ENCODE measurements at places on chromosomes 6 and 20.
A peak's percentile ranks its signal among the peaks of the same experiment; 100 is the strongest.

GRCh38 chr20:54431156-54431944, 44.0 kb upstream of the DOK5 start:
- no peak for DNase-seq

- no peak for DNase-seq
Observed at GRCh38 chr20:62711703-62712101, 3.1 kb downstream of the NTSR1 start.

DNA sequence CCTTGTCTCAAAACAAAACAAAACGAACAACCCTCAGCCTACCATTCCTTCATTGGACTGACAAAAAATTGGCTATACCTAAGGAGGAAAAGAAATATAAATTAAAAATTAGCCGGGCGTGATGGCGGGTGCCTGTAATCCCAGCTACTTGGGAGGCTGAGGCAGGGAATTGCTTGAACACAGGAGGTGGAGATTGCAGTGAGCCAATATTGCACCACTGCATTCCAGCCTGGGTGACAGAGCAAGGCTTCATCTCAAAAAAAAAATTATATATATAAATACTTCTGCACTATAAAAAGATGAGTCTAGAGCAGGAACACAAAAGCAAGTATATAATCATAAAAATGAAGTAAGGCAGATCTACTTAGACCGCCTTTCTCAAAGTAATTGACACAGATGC, 109.8 kb downstream of the CRYBG1 start:
- no peak for DNase-seq

DNA sequence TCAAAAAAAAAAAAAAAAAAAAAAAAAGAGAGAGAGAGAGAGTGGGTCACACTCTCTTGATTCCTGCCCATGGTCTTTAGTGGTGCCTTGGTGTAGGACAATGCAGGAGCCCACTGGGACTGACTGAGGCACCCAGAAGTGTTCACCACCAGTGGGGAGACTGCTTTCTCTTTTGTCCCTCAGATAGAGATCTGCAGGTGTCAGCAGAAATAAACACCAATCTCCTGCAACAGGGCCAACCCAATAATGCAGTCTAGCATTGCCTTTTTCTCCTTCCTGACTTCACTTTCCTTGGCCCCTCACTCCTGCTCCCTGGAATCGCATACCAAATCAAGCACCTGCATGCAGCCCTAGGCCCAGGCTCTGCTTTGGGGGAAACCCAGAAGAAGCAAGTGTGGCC, 39.0 kb upstream of the CCDC28A start:
- no peak for DNase-seq

GRCh38 chr6:139060332-139060731, 31.8 kb downstream of the ABRACL start:
- DNase-seq = no peak

DNA sequence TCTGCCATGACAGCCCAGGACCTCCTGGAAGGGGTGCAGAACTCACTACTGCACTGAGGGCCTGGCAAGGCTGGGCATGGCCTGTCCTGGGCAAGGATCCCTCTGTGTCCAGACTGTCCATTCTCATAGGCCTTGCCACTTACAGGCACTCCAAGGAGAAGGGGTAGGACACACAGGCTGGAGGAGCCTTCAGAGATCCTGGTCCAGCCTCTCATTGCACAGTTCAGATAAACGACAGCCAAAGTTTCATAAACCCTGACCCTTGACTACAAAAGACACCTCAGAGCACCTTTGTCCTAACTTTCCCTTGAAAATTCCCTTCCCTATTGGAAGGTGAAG, 19.6 kb downstream of the TGM3 start:
- no peak for DNase-seq

DNA sequence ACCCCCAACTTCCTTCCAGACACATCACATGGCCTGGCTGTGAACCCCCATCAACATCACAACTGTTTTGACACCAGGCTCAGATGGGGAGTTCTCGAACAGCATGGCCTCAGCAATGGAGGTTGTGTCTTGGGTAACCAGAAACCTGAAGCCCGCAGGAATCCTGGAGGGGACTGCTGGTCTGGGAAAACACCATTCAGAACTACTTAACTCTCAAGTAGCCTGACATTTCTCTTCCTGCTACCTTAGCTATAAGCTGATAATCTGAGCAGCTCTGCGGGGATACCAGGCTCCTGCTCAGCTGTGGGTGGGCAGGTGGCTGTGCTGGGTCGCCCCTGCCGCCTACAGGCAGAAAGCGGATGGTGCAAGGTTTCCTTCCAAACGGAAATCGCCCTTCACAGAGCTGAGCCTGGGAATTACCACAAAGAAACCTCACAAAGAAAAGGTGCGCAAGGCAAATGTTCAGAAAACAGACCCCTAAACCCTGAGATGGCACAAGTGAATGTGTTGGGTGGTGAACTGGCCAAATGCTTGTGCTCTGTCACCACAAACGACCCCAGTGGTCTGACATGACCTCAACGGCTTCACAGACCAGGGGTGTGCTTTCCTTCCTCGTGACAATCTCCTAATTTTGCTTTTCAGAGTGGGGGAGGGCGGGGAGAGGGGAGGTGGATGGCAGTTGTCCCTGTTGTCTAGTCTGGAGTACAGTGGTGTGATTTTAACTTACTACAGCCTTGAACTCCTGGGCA, 29.5 kb downstream of the SNX5 start:
- peak; percentile 23 for DNase-seq

- no peak for DNase-seq
Observed at GRCh38 chr20:19552221-19553180, 205.6 kb upstream of the RIN2 start.

- DNase-seq = no peak
Observed at GRCh38 chr6:156013155-156013554, 557.5 kb upstream of the NOX3 start.

- DNase-seq = no peak
Observed at GRCh38 chr6:82568290-82568993, 204.8 kb downstream of the TPBG start.

GRCh38 chr20:31984981-31985471, 17.1 kb downstream of the XKR7 start:
- no peak for DNase-seq

- DNase-seq = no peak
Observed at GRCh38 chr6:101450901-101451300, 57.4 kb downstream of the GRIK2 start.

GRCh38 chr20:41697861-41698559, 79.8 kb upstream of the CHD6 start:
- DNase-seq = no peak

GRCh38 chr6:145067430-145067829, 667.9 kb downstream of the EPM2A start:
- DNase-seq = peak; percentile 10

DNA sequence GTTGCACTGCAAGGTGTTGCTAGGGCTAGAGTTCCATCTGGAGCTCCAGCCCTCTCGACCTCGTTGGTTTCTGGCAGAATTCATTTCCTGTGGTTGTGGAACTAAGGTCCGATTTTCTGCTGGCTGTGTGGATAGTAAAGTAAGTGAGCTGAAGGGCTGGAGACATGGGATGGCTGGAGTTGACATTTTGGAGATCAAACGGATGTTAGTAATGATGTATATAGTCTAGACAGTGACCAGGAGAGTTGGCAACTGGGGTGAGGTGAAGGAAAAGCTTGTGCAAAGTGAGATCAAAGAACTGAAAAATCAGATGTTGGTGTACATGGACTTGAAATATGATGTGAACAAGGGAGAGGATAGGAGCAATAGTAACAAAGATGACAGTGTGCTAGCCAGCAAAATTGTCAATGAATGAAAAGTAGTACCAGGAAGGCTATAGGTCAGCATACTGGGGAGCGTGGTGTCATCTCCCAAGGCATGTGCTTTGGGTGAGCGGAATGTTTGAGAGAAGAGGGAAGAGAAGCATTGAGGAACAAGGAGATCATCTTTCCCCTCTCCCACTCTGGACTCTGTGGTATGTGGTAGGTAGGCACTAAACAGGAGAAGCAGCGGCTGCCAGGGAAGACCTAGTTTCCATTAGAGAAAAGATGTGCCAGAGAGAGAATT, 7.8 kb downstream of the QRSL1 start:
- no peak for DNase-seq

GRCh38 chr6:21494505-21494904, 99.0 kb upstream of the SOX4 start:
- no peak for DNase-seq

DNA sequence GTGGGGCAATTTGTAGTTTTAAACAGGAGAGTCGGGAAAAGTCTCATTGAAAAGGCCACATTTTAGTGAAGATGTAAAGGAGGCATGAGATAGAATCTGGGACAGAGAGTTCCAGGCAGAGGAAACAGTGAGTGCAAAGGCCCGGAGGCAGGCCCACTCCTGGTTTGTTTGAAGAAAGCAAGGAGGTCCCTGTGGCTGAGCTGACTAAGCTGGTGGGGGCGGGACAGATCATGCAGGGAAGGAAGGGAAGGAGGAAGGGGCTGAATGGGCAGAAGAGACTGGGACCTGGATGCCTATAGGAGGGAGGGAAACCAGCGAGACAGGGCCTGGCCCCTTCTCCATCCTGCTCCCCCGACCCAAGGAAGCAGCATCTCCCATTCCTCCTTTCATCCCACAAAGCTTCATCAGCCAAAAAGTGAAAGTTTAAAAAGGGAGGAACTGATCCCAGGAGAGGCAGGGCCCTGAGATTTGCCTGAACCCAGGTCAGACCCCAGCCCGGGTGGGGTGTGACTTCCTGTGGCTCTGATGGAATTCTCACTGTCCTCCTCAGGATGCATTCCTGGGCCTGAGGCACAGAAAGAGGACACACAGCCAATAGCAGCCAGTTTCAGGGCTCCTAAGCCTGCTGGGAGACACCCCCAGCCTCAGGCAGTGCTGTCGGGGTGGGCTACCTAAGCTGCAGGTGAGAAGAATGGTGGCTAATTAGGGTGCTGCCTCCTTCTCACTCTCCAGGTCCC, 54.2 kb upstream of the SIRPA start:
- DNase-seq = no peak

- no peak for DNase-seq
Observed at GRCh38 chr6:169445227-169445626, 191.6 kb upstream of the THBS2 start.

GRCh38 chr6:6883011-6883410, 224.8 kb upstream of the RREB1 start:
- no peak for DNase-seq

- no peak for DNase-seq
Observed at GRCh38 chr6:51996296-51996947, 91.0 kb downstream of the PKHD1 start.

GRCh38 chr20:46791722-46792416, 82.4 kb downstream of the SLC2A10 start:
- no peak for DNase-seq

- DNase-seq = peak; percentile 81
Observed at GRCh38 chr20:4546786-4547185, 174.9 kb upstream of the PRND start.

GRCh38 chr6:21598674-21599023, 5.1 kb downstream of the SOX4 start:
- DNase-seq = peak; percentile 15

GRCh38 chr6:167567142-167568033, 242.5 kb downstream of the TTLL2 start:
- no peak for DNase-seq

GRCh38 chr6:63597141-63598048, 25.1 kb downstream of the LOC128125822 start:
- peak; percentile 79 for DNase-seq

DNA sequence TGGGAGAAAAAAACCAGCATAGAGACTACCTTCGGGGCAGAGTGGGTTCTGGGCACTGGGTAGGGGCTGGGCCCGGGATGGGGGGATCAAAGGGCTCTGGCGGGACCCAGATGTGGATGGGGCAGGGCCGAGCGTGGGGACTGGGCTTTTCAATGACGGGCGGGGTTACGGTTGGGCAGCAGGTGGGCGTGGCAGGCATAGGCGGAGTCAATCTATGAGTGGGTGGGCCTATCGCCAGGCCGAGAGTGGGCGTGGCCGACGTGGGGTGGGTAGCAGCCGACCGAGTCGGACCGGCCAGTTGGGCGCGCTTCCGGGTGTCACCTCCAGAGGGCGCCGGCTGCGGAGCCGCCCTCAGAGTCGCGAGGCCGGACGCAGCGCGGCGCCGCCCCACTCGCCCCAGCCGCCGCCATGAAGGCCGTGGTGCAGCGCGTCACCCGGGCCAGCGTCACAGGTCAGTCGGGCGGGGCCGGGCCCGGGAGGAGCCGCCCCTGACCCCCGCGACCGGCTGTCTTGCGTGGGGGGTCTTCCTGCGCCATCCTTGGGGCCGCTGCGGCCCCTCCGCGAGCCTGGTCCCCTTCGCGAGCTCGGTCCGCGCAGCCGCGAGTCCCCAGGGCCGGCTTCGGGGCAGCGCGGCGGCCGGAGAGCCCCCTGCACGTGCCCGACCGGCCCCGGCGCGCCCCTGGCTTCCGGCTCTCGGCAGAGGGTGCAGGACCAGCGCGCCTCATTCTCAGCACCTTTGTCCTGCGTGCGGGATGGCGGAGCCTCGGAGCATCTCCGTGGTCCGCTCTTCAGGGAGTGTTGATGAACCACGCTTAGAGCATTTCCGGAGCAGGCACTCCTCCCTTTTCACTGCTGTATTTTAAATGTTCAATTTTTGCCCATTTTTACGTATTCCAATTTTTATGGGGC, at the start of gene DTD1:
Gene DTD1 (plus strand): TSS at position 390 of the 909 bp plus-strand sequence. CDS start 19 bp downstream, at position 409.
- DNase-seq = peak; percentile 71

DNA sequence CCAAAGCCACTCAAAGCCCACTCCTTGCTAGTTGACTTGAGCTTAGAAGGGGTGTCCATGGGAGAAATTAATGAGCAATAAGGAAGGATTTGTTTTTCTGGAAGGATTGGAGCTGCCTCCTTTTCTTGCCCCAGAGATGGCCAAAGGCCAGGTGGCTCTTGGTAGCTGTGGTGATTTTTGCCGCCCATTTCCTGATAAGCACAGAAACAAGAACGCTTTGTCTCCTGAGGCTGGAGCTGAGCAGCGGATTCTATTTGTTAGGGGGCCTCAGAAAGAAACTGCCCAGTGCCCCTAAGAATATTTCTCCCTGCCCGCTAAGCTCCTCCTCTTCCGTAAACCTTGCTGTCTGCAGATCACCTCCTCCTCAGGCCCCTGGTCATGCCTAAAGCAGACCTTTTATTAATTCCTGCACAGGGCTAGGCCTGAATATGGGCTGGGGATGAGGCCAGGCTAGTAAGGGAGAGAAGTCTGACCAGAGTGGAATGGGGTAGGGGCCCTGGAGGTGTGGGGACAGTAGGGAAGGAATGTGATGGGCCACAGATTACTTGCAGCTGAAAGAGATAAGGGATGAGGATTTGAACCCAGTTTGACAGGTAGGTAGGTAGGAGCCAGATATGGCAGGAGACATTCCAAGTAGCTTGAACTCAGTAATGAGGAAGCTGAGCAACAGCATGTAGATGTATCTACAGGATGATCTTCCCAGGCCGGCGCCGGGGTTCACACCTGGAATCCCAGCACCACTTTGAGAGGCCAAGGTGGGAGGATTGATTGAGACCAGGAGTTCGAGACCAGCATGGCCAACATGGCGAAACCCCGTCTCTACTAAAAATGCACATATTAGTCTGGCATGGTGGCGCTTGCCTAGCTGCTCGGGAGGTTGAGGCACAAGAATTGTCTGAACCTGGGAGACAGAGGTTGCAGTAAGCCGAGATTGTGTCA, 71.2 kb upstream of the NAA20 start:
- DNase-seq = no peak

GRCh38 chr6:62236784-62237183, 49.2 kb downstream of the KHDRBS2 start:
- DNase-seq = no peak

- DNase-seq = no peak
Observed at GRCh38 chr6:36546308-36546919, 865 bp downstream of the STK38 start.

GRCh38 chr6:147554281-147554680, 45.8 kb downstream of the SAMD5 start:
- no peak for DNase-seq

Measured in RCC 7860 (cell line).